ENCODE measurements at places on chromosomes 2 and 18.

- H3K4me1 ChIP-seq: peaks cover 24% of the 10 kb centered on the region
- H3K27ac ChIP-seq: no peak overlapping the region
- DNase-seq: no peak
- H3K4me3 ChIP-seq: no peak overlapping the region
Measured at GRCh38 chr2:196248467-196249094, 77.2 kb upstream of the STK17B start.

- H3K36me3 ChIP-seq: peaks cover 23% of the 10 kb centered on the region
- no peak for DNase-seq
- no peaks in the 10 kb centered on the region for H3K4me1 ChIP-seq
- no peak overlapping the region for H3K27ac ChIP-seq
- H3K27me3 ChIP-seq: no peaks in the 10 kb centered on the region
- H3K4me3 ChIP-seq: no peak overlapping the region
Measured at GRCh38 chr2:24228470-24228869, 53.6 kb downstream of the FAM228A start.

GRCh38 chr2:72933646-72934151 is 16.4 kb downstream of the EMX1 start:
- no peak for DNase-seq
- no peaks in the 10 kb centered on the region for H3K36me3 ChIP-seq
- H3K4me1 ChIP-seq: no peaks in the 10 kb centered on the region
- no peak overlapping the region for H3K27ac ChIP-seq
- H3K27me3 ChIP-seq: peaks cover 72% of the 10 kb centered on the region

- H3K4me3 ChIP-seq: no peak overlapping the region
- H3K27me3 ChIP-seq: no peaks in the 10 kb centered on the region
- no peaks in the 10 kb centered on the region for H3K4me1 ChIP-seq
Measured at GRCh38 chr18:66105016-66105415, 354.2 kb downstream of the CDH7 start.

DNA sequence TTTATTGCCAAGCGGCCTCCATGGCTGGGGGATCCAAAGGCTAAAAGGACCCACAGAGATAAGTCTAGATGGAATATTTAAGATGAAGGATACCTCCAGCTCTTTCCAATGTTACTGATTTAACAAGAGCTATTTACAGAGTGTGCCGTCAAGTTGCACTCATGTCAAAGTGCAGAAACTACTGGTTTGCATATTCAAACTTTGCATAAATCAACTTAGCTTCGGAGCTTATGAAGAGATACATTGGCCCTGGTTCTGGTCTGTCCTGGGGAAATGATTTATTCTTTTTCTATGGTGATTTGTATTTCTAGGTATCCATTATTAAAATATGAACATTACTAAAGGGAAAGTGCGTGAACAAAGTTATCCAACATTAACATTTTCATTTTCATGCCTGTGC is 14.4 kb upstream of the MYO5B start:
- H3K36me3 ChIP-seq: no peaks in the 10 kb centered on the region
- H3K4me3 ChIP-seq: no peak overlapping the region

DNA sequence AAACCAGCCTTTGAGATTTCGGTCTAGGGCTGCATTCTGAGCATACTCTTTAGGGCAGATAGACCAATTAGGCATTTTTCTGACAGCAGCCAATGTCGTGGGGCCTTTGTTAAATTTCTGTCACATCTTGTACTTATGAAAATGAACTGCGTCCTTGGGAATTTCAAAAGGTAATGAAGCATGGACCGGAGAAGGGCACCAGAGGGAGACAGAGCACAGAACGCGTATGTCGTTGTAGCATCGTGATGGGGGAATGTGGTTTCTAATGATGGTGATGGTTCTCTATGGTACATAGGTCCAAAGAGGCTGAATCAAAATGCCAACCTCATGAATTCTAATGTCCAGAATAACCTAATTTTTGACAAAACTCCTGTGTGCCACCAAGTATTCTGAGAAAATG is 483.9 kb upstream of the CRIM1 start:
- no peaks in the 10 kb centered on the region for H3K36me3 ChIP-seq
- no peak overlapping the region for H3K27ac ChIP-seq
- H3K4me1 ChIP-seq: no peaks in the 10 kb centered on the region

DNA sequence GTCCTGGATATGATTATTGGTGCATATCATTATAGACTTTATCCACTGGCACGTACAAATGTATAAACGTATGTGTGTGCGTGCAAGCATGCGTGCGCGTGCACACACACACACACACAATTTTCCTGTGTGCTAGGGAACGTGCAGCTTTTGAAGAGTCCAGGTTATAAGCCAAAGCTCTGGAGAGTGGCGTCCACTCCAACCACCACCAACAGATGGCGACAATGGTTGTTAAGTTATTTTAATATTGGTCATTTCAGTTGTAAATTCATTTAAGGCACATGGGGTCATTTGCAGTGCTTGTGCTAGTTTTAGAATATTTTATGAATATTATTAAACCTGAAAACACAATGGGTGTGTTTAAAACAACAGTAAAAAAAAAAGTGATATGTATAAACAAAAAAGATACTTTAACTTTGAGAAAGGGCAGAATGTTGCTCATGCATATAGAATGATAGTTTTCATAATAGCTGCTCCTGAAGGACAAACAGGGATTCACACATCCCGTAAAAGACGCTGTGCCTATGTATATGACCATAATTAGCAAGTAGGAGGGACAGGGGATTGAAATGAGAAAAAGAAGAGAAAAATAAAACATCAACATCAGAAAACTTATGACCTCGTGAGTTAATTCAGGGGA is 124.2 kb upstream of the ITGB6 start:
- H3K4me1 ChIP-seq: peaks cover 18% of the 10 kb centered on the region
- H3K27me3 ChIP-seq: no peaks in the 10 kb centered on the region
- no peak for DNase-seq
- no peaks in the 10 kb centered on the region for H3K36me3 ChIP-seq
- H3K4me3 ChIP-seq: no peak overlapping the region
- no peak overlapping the region for H3K27ac ChIP-seq

DNA sequence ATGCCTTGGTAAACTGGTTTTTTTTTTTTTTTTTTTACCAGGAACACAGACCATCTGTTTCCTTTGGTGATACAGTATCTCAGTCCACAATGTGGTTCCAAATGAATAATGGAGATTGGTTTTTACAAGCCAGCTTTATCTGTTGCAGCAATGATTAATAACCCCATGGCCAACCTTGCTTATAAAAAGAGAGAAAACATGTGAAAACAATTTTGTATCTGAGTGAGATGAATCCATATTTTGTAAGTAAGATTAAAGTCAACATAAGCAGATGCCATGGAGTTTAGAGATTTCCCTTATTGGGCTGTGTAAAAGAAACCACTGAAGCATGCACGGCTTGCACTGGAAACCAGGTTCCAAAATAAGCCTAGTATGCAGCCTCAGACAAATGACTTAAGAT is 108.6 kb upstream of the CNTNAP5 start:
- H3K4me3 ChIP-seq: no peak overlapping the region
- no peak overlapping the region for H3K27ac ChIP-seq

All from esophagus squamous epithelium (tissue), 5 donors.